Gastroesophageal sphincter (tissue), 4 donors: ENCODE measurements at places on chromosomes 2 and 18. TPM values are rescaled to one million over a fixed set of nuclear protein-coding genes. Genes with fewer than 3 reads are reported as not detected.

PDCD1 gene
- total RNA-seq: 0.19 TPM

GREB1 gene
- total RNA-seq: 7.9 TPM

DNA sequence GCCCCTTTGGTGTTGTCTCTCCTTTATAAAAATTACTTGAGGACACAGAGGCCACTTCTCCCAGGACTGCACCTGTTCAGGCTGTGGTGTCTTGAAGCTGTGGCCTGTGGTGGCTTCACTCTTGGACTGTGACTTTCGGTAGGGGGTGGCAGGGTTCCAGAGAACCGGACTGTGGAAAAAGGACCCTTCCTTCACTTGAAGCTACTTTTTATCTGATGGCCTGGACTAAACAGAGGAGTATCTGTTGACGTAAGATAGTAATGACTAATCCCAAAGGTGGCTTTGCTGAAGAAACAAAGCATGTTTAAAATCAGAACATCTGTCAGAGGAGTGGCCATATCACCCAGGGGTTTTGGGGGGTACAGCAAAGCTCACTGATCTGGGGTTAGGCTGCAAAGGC lies 60.8 kb downstream of the CENPO start:
- ATAC-seq: no peak
- H3K4me3 ChIP-seq: no peak overlapping the region
- no peaks in the 10 kb centered on the region for H3K36me3 ChIP-seq
- no peaks in the 10 kb centered on the region for H3K27me3 ChIP-seq

- no peak overlapping the region for H3K4me3 ChIP-seq
- H3K27ac ChIP-seq: no peak overlapping the region
- H3K4me1 ChIP-seq: no peaks in the 10 kb centered on the region
- H3K36me3 ChIP-seq: no peaks in the 10 kb centered on the region
- ATAC-seq: no peak
Observed at GRCh38 chr18:42929857-42930256, 185.6 kb downstream of the RIT2 start.

GRCh38 chr2:217958884-217959225 lies 43.9 kb downstream of the TNS1 start:
- H3K36me3 ChIP-seq: no peaks in the 10 kb centered on the region
- H3K27ac ChIP-seq: peak overlapping the region; percentile 75

DNA sequence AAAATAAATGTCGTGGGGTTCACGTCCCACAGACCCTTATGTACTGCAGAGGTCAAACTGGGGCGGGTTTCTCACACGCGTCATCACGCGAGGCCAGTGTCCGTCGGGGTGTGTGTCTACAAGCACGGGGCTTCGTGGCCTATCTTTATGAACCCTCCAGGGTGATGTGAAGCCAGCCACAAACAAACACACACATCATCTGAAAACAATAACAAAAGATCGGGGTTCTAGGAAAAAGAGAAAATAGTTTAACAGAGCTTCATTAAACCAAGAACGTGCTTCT lies 23.3 kb downstream of the LDLRAD4 start:
- ATAC-seq: no peak
- H3K4me3 ChIP-seq: no peak overlapping the region
- no peaks in the 10 kb centered on the region for H3K36me3 ChIP-seq
- no peak overlapping the region for H3K27ac ChIP-seq
- peaks cover 38% of the 10 kb centered on the region for H3K4me1 ChIP-seq

DNA sequence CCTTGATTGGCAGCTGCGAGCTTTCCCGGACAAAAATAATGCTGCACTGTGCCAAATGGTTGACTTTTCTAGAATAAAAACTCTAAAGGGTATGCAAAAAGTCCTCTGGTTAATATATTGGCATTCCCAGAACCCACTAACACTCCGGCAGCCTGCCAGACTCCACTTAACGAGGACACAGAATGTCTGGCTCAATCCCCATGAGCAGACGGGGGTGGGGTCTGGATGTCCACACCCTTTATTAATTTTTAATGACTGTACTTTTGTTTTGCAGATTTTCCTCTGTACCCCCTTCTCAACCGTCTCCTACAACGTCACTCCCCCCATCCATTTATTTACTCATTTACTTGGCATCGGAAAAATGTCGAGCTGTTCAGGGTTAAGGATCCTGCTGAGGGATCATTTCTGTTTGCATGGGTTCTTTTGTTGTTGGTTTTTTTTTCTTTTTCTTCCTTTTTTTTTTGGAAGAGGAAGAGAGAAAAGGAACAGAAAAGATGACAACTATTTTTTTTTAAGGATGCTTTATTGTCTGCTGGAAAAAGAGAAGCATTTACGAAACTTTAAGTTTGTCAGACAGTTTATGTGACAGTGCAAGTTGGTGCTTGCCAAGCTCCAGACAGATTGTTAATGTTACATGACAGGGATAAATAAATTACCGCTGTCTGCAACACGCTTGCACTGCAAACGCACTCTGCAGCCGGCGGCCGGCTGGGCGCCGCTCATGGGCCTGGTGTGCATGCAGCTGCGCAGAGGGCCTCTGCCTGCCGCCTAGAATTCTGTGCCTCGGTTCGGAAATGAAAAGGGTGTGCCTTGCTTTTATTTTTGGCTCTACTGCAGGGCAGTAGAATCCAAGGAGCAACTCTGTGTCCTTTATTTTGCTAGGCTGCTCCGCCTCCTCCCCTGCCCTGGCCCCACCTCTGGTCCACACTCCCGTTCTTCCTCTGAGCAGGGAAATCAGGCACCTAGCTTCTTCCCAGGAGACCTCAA lies 3.6 kb downstream of the LDLRAD4 start:
- H3K27ac ChIP-seq: peak overlapping the region; percentile 49
- H3K36me3 ChIP-seq: no peaks in the 10 kb centered on the region
- peaks cover 54% of the 10 kb centered on the region for H3K4me1 ChIP-seq
- peak; percentile 83 for ATAC-seq
- peak overlapping the region; percentile 19 for H3K4me3 ChIP-seq

GRCh38 chr2:3986530-3987258 lies 283.3 kb downstream of the DCDC2C start:
- no peak overlapping the region for H3K27ac ChIP-seq
- H3K27me3 ChIP-seq: no peaks in the 10 kb centered on the region
- ATAC-seq: no peak
- H3K36me3 ChIP-seq: no peaks in the 10 kb centered on the region
- H3K4me1 ChIP-seq: no peaks in the 10 kb centered on the region

GRCh38 chr18:33928231-33928630 lies 296.5 kb downstream of the NOL4 start:
- no peak overlapping the region for H3K4me3 ChIP-seq
- no peaks in the 10 kb centered on the region for H3K4me1 ChIP-seq
- no peak overlapping the region for H3K27ac ChIP-seq
- no peak for ATAC-seq

- no peaks in the 10 kb centered on the region for H3K27me3 ChIP-seq
- no peaks in the 10 kb centered on the region for H3K4me1 ChIP-seq
- no peak overlapping the region for H3K27ac ChIP-seq
- no peak overlapping the region for H3K4me3 ChIP-seq
- no peak for ATAC-seq
Observed at GRCh38 chr2:212968284-212969081, 182.9 kb downstream of the IKZF2 start.

DNA sequence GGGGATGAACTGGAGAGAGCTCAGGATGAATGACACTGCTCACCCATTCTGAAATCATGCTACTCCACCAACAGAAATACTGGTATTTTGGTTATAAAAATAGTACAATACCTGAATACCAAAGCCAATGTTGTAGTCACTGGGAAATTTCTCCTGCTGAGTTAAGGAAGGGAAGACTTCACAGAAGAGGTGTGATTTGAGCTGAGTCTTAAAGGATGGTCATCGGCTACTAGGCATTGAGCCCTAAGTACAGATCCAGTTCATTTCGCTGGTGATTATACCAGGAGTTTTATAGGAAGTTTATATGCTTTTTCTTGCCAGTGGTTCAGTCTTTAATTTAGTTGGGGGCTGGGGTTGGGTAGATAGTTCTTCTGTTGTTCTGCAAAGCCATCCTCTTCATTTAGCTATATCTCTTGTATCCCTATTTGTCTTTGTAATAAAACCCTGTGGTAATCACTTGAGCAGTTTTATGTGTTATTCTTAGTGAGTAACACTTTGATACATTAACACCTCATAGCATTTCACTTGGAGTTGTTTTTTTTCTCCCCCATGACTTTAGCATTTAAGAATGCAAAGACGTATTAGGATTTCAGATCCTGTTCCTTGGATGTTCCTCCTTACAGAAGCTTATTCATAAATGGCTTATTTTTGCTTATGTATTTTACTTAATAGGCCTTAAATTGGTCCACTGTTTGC lies 239.9 kb upstream of the FOSL2 start:
- H3K27ac ChIP-seq: no peak overlapping the region
- no peak overlapping the region for H3K4me3 ChIP-seq
- no peaks in the 10 kb centered on the region for H3K4me1 ChIP-seq
- ATAC-seq: no peak

DNA sequence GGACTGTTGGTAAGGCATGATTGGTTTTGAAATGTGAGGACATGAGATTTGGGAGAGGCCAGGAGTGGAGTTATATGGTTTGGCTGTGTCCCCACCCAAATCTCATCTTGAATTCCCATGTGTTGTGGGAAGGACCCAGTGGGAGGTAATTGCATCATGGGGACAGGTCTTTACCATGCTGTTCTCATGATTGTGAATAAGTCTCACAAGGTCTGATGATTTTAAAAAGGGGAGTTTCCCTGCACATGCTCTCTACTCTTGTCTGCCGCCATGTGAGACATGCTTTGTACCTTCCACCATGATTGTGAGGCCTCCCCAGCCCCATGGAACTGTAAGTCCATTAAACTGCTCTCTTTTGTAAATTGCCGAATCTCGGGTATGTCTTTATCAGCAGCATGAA lies 5.4 kb downstream of the CMPK2 start:
- ATAC-seq: no peak
- H3K4me1 ChIP-seq: peaks cover 3% of the 10 kb centered on the region
- no peaks in the 10 kb centered on the region for H3K27me3 ChIP-seq
- H3K27ac ChIP-seq: no peak overlapping the region
- H3K36me3 ChIP-seq: no peaks in the 10 kb centered on the region

- peak overlapping the region; percentile 4 for H3K27ac ChIP-seq
- no peaks in the 10 kb centered on the region for H3K36me3 ChIP-seq
- no peak overlapping the region for H3K4me3 ChIP-seq
- H3K27me3 ChIP-seq: no peaks in the 10 kb centered on the region
Observed at GRCh38 chr2:164561416-164561815, 59.9 kb downstream of the GRB14 start.

DNA sequence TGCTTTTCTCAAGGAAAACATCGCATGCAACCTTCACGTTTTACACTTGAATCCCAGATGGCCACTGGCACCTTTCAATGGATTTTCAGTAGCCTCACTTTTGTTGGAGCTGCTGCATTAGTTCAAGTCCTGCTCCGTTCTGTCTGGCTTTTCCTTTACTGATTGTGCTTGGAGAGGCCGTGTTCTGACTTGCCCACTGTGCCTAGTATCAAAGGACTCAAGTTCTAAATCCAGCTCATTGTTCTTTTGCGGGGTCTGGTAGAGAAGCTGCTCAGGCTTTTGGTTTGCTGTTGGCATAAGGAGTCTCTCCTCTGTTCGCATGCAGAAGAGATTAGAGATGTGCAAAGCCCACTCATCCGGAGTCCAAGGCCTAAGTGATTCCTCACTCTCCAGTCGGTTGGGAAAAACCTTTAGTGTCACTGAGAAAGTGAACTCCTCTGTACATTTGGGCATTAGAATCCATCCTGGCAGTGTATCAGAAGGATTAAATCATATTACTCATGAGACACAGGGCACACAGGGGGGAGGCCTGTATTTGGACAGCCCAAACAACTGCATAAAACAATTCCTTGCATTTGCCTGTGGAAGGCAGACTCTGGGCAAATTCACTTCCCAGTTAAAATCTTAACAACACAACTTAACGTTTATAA lies 69.7 kb downstream of the NCK2 start:
- ATAC-seq: no peak
- peaks cover 5% of the 10 kb centered on the region for H3K4me1 ChIP-seq
- H3K27ac ChIP-seq: no peak overlapping the region
- H3K36me3 ChIP-seq: peaks cover 14% of the 10 kb centered on the region
- H3K27me3 ChIP-seq: no peaks in the 10 kb centered on the region
